ENCODE measurements at places on chromosomes 6 and 20.

DNA sequence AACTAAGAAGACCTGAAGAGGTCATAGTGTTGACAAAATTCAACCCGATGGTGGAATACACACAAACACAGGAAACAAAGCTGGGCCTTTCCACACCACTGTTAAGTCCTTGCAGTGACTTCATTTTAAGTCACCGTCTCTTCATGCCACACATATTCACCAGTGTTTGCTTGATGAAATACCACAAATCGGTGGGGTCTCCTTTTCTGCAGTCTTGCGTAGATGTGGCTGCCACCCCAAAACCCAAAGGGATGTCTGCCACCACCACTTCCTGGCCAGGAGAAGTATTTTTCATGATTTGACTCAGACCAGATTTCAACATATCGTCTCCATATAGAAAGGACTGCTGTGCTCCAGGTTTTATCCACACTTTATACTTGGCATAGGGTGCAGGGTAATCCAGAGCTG, 11.0 kb upstream of the COL10A1 start:
- no peak for DNase-seq

- DNase-seq: no peak
Measured at GRCh38 chr6:31559958-31560696, 12.0 kb upstream of the LTA start.

GRCh38 chr6:141688916-141689315, 443.8 kb upstream of the GJE1 start:
- DNase-seq: no peak

GRCh38 chr20:50138120-50138478, 15.4 kb downstream of the PEDS1 start:
- no peak for DNase-seq

DNA sequence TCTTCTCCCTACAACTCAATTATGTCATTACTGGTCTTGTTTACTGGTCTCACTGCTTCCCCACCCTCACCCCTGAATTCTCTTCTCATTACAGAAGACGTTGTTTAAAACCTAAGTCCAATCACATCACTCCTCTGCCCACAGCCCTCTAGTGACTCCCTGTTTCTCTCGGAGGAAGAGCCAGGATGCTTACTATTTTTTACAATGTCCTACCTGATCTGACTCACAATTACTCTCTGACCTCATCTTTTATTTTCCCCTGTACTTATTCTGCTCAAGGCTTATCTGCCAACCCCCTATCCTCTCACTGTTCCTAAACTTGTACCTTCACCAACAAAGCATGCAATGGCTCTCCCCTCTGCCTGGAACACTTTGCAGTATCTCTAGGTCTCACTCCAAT, 400.4 kb upstream of the PTCHD4 start:
- no peak for DNase-seq

DNA sequence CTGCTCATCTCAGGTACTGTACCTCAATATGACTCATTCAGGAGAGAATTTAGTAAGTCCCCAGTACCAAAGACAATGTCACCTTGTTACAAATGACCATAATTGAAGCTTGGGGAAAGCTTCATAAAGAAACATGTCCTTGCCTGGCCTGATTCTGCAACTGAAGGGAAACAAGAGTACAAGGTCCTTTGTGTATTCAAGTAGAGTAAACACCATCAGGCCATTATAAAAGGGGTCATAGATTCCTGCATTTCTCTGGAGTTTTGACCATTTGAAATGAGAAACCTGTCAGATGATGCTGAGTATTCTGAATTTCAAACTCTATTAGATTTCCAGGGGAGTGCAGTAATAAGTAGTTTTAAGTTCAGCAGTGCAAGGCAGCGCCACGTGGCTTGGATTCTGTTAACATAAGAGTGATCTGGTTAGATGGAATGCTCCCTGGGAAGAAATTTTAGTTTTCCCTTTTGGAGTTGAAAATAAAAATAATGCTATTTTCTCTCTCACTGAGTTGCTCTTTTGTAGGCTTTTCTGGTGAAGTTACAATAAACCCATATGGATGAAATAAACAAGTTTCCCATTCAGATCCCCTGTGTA, 1054.3 kb downstream of the EPHA7 start:
- DNase-seq: peak; percentile 58

DNA sequence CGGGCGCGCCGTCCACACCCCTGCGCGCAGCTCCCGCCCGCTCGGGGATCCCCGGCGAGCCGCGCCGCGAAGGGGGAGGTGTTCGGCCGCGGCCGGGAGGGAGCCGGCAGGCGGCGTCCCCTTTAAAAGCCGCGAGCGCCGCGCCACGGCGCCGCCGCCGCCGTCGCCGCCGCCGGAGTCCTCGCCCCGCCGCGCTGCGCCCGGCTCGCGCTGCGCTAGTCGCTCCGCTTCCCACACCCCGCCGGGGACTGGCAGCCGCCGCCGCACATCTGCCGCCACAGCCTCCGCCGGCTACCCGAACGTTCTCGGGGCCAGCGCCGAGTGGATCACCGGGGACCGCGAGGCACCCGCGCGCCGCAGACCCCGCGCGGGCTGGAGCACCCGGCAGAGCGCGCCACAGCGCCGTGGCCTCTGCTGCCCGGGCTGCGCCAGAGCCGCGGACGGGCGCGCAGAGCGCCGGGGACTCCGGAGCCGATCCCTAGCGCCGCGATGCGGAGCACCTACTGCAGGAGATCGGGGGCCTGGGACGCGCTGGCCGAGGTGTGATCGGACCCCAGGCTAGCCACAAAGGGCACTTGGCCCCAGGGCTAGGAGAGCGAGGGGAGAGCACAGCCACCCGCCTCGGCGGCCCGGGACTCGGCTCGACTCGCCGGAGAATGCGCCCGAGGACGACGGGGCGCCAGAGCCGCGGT, at the start of gene BMP2:
Gene BMP2 (plus strand): TSS at position 151 of the 692 bp plus-strand sequence. CDS start 2,441 bp downstream, outside the sequence.
- peak; percentile 86 for DNase-seq

DNA sequence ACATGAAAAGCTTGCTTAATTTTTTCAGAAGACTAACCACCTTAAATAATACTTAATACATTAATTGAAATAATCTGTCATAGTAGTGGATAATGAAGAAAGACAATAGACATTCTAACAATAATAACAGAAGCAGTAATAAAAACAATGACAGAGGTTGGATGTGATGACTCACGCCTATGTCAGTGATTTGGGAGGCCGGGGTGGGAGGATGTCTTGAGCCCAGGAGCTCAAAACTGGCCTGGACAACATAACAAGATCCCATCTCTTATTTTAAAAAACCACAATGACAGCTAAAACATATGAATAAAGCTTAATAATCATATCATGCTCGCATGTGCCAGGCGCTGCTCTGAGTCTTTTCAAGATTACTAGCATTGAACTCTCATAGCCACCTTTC, 105.5 kb downstream of the IPCEF1 start:
- DNase-seq: no peak

- no peak for DNase-seq
Measured at GRCh38 chr6:18245079-18245478, 19.3 kb downstream of the DEK start.

- DNase-seq: peak; percentile 32
Measured at GRCh38 chr6:131356161-131356560, 216.9 kb upstream of the ARG1 start.

GRCh38 chr6:164114651-164115050, 700.1 kb downstream of the QKI start:
- DNase-seq: no peak

GRCh38 chr20:2280082-2280481, 15.7 kb upstream of the TGM3 start:
- no peak for DNase-seq

DNA sequence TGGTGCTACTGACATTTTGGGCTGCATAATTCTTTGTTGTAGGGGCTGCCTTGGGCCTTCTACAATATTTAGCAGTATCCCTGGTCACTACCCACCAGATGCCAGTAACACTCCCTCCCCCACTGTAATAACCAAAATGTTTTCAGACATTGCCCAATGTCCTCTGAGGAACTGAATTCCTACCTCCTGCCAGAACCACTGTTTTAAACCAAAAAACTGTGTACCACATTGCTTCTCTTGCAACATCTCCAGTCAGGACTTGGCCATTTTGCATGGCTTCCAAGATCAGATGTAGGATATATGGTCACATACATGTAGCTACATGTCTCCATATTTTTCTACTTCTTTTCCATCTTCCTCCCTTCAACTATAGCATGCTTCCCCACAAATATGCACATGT, 97.4 kb upstream of the IFNGR1 start:
- DNase-seq: no peak

GRCh38 chr20:10309326-10309725, 90.7 kb downstream of the SNAP25 start:
- peak; percentile 24 for DNase-seq
